Hematopoietic multipotent progenitor cell treated with erythropoietin and hydrocortisone succinate and interleukin-3 and kit ligand, for 4 days (in vitro differentiated cells): ENCODE measurements at places on chromosomes 11 and 22.

DNA sequence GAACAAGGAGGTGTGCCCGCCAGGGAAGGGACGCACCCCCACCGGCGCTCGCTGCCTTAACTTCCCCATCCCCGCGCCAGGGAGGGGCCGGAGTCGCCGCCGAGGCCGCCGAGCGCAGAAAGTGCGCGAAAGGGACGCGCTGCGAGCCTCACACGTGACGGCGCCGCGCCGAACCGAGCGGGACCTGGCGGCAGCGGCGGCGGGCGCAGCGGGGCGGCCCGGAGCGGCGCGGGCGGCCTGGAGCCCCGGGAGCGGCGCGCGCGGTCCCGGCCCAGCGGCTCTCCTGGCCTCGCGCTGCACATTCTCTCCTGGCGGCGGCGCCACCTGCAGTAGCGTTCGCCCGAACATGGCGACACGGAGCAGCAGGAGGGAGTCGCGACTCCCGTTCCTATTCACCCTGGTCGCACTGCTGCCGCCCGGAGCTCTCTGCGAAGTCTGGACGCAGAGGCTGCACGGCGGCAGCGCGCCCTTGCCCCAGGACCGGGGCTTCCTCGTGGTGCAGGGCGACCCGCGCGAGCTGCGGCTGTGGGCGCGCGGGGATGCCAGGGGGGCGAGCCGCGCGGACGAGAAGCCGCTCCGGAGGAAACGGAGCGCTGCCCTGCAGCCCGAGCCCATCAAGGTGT is at the start of gene SORL1:
Gene SORL1 (plus strand): TSS at position 329 of the 623 bp plus-strand sequence. CDS start 18 bp downstream, at position 347.
- peak; percentile 80 for DNase-seq

- no peak for DNase-seq
Observed at GRCh38 chr22:27094633-27095308, 437.4 kb downstream of the MIAT start.

DNA sequence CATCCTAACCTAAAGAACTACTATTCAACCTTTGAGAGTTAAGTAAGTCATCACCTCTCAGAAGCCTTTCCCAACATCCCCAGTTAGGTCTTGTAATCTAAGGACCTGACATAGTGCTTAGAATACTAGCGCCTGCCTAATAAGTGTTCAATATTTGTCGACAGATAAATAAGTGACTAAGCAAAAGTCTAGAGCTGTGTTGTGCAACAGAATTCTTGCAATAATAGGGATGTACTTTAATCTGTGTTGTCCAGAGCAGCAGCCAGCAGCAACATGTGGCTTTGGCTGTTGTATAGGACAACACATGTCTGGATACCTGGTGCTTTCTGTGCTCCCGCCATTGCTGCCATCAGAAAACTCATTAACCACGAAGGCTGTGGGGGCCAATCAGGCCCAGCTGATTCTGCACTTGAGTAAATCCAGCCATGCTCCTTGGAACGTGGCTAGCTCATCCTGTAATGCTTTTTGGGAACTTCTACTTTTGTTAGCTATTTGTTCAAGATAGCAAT is 66.8 kb upstream of the NTM start:
- DNase-seq: no peak

DNA sequence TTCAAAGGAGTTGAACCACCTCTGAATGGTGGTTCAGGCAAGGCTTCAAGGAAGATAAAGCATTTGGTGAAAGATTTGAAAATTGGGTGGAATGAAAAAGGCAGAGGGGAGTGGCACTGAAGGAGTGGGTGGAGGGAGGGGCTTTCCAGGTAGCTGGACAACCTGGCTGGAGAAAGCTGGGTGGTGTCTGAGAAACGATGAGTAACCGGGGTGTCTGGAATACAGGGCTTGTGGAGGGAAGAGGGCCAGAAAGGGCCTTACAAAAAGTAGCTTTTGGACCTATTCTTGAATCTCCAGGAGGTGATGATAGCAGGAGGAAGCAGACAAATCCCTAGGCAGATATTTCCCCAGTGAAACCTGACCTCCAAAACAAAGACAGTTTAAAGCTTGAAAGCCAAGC is 99.3 kb downstream of the RASSF10 start:
- no peak for DNase-seq

GRCh38 chr22:37007651-37008050 is 11.6 kb downstream of the TST start:
- peak; percentile 38 for DNase-seq

DNA sequence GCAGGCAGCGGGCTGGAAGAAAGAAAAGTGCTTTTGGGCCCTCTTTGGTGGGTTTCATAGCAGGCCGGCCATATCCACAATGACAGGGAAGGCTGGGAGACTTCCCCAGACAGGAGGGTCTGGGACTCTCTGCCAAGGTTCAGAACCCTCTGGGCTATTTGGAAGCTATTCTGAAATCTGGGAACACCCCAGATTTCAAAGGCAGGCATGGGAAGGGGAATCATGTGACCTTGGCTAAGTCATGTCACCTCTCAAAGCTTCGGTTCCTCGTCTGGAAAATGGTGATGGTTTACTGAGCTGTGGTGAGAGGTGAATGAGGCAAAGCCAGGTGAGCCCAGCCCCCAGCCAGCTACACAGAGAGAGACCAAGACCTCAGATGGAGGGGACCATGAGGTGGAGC is 4.6 kb downstream of the CASTOR1 start:
- no peak for DNase-seq

- peak; percentile 46 for DNase-seq
Observed at GRCh38 chr11:3873712-3874349, 18.4 kb downstream of the STIM1 start.

DNA sequence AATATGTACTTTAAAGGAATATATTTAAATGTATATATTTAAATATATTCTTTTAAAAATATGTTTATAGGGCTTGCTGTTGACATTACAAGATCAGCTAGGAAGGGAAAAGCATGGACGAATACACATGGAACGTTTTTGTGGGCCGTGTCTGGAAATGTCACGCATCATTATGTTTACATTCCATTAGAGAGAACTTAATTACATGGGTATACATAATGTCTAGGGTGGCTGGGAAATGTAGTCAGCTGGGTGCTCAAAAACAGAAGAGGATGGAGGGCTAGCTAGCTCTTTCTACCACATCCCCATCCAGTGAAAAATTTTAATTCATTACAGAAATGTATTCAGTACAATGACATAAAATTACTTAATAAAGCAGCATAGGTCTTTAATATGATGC is 371.2 kb downstream of the DYNC2H1 start:
- DNase-seq: no peak

DNA sequence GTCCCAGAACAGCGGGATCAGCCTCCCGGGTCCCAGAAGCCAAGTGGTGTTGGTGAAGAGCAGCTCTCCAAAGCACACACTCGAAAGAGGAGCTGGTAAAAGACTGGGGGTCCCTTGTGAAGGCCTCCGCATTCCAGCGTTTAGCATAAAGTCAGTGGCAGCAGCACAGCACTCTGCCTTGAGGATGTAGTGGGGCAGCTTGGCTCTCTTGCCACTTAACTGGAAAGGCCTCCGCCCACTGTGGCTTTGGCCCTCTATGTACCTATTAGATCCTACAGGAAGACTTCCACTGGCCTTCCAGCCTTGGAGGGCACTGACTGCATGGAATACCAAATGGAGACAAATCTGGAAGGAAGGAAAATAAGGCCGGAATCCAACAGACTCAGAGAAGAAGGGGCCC is 1455.3 kb downstream of the BRD1 start:
- no peak for DNase-seq

GRCh38 chr11:119615003-119615881 is 113.8 kb downstream of the NECTIN1 start:
- peak; percentile 46 for DNase-seq

GRCh38 chr11:43579171-43579918 is 101.2 kb upstream of the HSD17B12 start:
- peak; percentile 76 for DNase-seq

DNA sequence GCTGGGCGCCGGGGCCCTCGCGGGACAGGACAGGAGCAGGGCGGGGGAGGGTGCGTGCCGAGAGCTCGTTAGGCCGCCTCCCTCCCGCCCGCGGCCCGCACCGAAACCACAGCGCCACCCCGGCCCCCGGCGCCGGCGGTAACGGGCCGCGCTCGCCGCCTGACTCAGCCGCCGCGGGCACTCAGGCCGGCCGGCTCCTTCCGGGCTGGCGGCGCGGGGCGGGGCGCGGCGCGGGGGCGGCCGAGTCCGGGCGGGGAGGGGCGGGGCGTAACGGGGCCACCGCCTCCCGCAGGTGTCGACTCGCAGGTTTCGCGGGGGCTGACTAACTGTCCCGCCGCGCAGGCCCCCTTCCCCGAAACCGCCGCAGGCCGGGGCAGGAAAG is at the start of gene AP5B1:
Gene AP5B1 (minus strand): TSS at position 207 of the 382 bp plus-strand sequence. CDS start 385 bp downstream, outside the sequence.
- peak; percentile 76 for DNase-seq

DNA sequence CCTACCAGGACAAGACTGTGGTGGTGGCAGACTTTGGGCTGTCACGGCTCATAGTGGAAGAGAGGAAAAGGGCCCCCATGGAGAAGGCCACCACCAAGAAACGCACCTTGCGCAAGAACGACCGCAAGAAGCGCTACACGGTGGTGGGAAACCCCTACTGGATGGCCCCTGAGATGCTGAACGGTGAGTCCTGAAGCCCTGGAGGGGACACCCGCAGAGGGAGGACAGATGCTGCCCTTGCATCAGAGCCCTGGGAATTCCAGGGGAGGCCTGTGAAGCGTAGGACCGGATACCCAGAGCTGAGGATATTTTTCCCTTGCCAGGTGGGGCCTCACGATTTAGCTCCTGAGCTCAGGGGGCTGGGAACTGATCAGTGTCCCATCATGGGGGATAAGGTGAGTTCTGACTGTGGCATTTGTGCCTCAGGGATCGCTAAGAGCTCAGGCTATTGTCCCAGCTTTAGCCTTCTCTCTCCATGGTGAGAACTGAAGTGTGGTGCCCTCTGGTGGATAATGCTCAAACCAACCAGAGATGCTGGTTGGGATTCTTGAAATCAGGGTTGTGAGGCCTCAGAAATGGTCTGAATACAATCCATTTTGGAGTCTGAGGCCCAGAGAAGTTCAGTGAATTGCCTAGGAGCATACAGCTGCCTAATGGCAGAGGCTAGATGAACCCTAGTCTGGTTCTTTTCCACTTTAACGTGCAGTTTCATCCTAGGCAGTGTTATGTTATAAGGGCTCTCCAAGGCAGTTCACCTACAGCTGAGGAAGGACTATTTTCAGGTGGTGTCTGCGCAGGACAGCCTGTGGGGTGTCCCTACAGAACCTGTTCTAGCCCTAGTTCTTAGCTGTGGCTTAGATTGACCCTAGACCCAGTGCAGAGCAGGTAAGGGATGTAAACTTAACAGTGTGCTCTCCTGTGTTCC is 19.5 kb downstream of the PIK3IP1 start:
- DNase-seq: peak; percentile 80

GRCh38 chr11:7020183-7020917 is at the start of the genes NLRP14 and ZNF214:
Gene NLRP14 (plus strand): TSS chr11:7020479. CDS start chr11:7038587, 18,108 bp downstream.
Gene ZNF214 (minus strand): TSS chr11:7020346. CDS start chr11:7002835, 17,511 bp downstream.
- DNase-seq: peak; percentile 87

DNA sequence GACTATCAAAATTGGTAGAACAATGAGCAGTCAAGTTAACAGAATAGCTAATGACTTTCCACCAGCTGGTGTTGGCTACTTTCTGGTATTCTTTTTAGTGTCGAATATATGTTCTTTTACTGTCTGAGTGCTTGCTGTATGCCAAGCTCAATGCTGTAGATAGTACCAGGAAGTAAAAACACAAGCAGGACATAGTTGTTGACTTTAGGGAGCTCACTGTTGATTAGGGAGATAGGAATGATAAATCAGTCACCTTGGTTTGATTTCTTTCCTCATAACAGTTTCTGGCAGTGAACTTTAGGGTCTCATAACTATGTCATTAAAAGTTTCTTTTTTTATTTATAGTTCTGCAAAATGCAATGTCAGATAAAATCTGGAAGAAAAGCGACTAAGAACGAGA is 9.0 kb downstream of the HMGXB4 start:
- DNase-seq: no peak

DNA sequence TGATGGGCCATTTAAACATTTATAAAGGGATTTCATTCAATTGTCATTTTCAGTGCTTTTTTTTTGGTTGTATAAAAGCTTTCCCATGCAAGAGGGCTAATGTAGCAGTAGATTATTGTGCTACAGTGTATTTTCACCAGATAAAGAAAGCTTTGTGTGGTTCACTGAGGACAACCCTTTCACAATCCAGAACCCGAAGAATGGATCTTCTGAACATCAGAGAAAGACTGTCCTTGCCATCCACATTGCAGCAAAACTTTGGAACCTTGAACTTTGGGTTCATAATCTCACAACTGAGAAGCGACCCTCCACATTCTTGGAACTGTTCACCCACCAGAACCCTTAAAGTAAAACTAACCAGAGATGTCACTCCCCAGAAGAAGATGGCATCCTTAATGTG is 9.3 kb downstream of the APOBEC3H start:
- no peak for DNase-seq

DNA sequence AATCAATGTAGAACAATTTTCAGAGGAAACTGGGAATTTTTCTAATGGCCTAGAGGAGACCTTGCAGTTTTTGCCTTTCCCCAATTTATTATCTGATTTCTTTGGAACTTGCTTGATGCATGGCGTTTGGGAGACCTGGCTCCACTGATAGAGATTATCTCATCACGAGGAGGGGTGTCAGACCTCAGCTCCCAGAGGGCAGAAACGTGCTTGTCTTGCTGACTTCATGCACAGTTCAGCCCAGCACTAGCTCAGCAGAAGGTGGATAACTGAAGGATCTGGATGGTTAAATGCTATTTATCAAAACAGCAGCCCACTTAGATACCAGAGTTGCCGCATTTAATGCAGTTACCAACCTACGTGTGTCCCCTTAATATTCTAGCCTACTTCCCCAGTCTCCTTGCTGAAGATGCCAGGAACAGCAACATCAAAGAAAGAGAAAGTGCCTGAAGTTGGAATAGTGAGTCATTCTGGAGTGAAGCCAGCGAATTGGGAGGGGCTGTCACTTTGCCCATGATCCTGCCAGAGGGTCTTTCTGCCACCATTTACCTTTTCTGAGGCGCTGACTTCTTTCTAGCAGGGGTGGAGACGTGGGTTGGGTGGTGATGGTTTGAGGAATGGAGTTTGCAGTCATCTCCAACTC is 133.5 kb upstream of the CADM1 start:
- DNase-seq: no peak

DNA sequence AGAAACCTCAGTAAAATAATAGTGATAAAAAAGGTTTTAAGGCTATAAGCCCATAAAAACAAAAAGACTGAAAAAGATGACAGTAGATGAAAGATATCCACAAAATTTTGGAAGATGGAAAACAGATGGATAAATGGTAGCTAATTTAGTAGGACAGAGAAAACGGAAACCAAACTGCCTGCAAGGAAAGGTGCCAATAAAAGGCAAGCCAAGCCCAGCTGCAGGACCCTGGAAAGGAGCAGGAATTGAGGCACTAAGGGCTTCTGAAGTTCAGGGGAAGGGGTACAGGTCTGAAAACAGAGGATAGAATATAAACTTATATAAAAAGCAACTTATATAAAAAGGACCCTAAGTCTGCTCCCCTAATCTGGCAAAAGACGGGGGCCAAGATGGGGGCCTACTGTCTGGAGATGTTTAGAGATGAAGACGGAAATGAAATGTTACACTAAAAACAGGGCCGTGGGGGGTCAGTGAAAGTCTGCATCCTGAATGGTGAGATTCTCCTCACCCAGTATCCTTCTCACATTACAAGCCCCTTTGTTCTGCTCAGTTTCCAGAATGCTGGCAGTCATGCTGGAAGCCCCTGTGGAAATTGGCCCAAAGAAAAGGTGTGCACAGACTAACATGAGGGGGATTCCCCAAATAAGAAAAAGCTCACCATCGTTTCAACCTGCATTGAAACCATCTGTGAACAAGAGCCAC is 269.3 kb upstream of the PITPNB start:
- DNase-seq: no peak

- no peak for DNase-seq
Observed at GRCh38 chr11:103016031-103016430, 60.5 kb upstream of the MMP13 start.
